ENCODE measurements at places on chromosomes 6 and 20. TPM values are rescaled to one million over a fixed set of nuclear protein-coding genes. Genes with fewer than 3 reads are reported as not detected.
A peak's percentile ranks its signal among the peaks of the same experiment; 100 is the strongest.

DNA sequence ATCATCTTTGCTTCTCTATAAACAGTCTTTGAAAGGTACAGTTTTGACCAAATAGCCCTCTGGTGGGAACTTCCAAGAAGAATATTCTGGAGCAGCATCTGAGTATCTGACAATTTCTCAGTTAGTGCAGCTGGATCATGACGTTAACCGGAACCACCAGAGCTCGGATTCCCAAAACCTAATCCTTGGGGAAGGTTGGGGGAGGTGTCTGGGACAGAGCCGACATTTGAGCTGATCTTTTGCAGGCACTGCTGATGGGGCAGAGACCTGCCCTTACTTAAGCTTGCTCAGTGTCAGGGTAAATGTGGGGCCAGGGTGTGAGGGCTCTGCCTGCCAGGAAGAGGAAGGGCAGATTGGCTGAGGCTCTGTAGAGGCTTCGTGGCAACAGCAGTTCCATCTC, 416.6 kb downstream of the DHX35 start:
- DNase-seq = no peak

GRCh38 chr6:33616113-33616512, 5.0 kb upstream of the ITPR3 start:
- DNase-seq = no peak

DNA sequence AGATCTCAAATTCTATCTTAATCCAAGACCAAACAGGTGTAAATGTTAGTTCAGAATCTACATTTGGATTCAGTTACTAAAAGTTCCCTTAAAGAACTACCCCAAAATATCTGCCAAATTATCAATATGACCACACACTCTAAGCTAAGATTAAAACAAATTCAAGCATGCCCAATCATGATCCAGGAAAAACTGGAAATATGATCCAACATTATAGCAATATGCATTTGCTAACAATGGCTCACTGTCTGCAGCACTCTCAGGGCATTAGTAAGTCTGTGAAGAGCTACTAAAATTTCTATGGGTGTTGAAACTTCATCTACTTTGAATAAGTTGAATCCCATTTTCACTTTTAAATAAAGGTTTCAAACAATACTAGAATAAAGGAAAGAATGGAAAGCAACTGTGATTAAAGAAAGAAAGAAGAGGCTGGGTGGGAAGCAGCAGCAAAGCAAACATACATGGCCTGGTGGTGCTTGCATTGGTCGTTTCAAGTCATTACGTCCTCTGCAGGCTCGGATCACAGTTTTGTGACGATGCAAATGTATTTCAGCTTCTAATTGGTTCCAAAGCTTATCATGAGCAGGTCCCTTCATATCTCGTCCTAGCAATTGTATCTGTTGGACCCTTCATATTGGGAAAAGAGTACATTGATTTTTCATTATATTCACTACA, 29.2 kb downstream of the GOPC start:
- DNase-seq = no peak

DEFB127 gene
- total RNA-seq = not detected

GRCh38 chr6:155171109-155171746, 92.6 kb upstream of the CLDN20 start:
- DNase-seq = peak; percentile 93

- no peak for DNase-seq
These were observed 12.5 kb upstream of the ETV7 start for GRCh38 chr6:36399970-36400369.

DNA sequence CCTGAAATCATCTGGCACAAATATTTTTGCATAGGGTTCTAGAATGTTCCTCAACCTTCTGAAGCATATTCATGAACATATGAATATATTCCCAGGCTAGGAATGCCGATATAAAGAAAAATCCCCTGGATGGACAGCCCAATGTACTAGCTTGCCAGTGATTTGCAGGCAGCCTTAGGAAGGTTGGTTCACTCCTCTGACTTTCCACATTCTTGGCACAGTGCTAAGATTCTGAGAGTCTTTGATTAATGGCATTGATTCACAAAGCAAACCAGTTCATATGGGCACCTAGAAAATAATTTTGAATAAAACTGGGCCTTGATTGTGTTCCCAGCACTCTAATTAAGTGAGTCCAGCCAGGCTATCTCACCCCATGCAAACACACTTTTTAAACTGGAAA, 56.9 kb upstream of the ENPP4 start:
- DNase-seq = no peak

DNA sequence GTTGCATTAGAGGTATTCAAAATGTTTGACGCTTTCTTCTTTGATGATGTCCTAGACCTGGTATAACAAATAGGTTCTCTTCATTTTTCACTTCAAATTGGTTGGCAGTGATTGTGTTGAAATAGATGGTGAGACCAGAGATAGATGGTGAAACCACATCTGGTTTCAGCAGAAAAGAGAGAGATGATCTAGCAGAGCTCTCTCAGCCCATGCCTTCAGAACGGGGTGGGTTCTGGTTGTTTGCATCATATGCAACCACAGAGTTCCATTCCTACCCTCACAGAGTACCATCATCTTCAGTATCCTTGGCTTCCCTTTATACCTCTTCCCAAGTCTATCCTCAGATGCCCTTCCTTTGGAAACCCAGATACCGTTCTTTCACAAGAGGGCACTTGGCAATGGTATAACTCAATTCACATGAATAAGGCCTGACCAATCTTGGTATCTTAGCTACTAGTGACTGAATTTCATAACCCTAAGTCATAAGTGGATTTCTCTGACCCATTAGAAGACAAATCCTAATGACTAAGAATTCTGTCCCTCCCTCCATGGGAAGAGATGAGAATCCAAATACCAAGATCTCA, 93.7 kb downstream of the UBE3D start:
- DNase-seq = no peak

Measured in activated CD8-positive, alpha-beta T cell treated with anti-CD3 and anti-CD28 coated beads for 36 hours (primary cell).